ENCODE measurements at places on chromosomes 2 and 18.

- DNase-seq: no peak
Observed at GRCh38 chr2:68414876-68415275, 49.8 kb downstream of the PLEK start.

- no peak for DNase-seq
Observed at GRCh38 chr2:121832412-121833357, 77.2 kb downstream of the TSN start.

- DNase-seq: no peak
Observed at GRCh38 chr2:227207573-227207972, 43.1 kb downstream of the COL4A3 start.

GRCh38 chr2:174246944-174247381, 1.4 kb downstream of the OLA1 start:
- DNase-seq: no peak

GRCh38 chr2:20115902-20116301, 64.5 kb upstream of the LAPTM4A start:
- DNase-seq: no peak

- DNase-seq: no peak
Observed at GRCh38 chr2:181308766-181309515, 148.2 kb upstream of the ITGA4 start.

GRCh38 chr2:119487434-119488244, 36.6 kb downstream of the SCTR start:
- DNase-seq: no peak

DNA sequence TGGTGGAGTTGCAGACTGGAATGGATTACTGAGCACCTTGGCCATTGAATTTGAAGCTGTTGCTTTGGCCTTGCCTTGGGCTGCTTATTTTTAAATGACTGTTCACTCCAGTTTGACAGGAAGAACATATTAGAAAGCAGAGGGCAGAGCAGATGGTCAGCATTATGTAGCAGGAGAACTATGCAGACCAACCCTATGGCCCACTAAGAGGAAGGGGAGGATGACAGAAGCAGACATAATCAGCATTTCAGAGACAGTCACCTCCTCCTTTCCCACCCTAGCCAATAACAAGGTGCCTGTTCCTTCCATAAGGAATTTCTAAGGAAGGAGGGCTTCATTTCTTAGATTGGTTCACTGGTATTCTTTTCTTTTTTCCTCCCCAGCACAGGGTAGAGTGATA, 2.4 kb downstream of the CHRNA1 start:
- no peak for DNase-seq

- no peak for DNase-seq
Observed at GRCh38 chr18:8962192-8962779, 140.2 kb upstream of the NDUFV2 start.

DNA sequence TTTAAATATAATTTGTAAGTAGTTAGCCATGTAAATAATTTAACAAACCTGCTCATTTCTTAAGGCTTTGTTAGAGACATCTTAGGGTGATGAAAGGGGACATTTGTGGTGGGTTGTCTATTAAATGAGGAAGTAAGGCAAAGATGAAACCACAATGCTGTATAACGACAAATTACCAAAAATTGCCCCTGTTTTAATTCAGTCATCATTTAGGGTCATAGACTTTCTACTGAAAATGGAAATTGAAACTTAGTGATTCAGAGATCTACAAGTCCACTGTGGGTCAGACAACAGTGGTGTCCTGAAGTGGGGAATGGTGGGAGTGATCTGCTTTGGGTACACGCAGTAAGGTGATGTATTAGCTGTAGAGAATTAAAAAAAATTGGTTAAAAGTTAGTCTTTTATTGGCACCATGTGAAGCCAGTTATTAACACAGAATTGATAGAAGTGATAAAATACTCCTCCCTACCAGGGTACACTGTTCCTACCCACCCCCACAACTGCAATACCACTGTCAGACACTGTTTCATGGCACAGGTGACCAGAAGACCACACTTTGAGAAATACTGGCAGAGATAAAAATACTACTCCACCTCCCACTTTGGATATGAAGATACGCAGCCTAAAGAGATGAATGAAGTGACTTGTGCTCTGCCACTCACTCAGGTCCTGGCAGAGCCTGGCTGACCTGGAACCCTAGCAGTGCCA, 13.4 kb downstream of the CERS6 start:
- no peak for DNase-seq

GRCh38 chr2:173217116-173217840, 137.4 kb upstream of the CDCA7 start:
- no peak for DNase-seq

DNA sequence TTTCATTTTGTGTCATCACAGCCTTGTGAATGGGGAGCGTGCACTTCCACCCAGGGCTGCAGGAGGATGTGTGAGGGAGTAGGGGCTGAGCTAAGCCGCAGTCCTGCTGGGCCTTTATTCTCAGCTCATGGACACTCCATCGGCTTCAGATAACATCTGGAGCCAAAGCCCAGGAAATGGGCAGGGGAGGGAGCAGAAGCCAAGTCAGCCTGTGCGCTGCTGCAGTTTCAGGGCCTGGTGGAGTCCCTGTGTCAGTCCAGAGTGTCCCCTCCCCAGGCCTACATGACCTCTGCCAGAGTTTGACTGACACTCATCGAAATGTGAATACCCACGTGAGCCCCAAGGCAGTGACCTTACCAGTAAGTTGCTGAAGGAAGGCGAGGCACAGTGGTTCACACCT, 242.2 kb downstream of the LOXHD1 start:
- no peak for DNase-seq

GRCh38 chr2:42035241-42035640, 12.6 kb upstream of the PKDCC start:
- DNase-seq: no peak

DNA sequence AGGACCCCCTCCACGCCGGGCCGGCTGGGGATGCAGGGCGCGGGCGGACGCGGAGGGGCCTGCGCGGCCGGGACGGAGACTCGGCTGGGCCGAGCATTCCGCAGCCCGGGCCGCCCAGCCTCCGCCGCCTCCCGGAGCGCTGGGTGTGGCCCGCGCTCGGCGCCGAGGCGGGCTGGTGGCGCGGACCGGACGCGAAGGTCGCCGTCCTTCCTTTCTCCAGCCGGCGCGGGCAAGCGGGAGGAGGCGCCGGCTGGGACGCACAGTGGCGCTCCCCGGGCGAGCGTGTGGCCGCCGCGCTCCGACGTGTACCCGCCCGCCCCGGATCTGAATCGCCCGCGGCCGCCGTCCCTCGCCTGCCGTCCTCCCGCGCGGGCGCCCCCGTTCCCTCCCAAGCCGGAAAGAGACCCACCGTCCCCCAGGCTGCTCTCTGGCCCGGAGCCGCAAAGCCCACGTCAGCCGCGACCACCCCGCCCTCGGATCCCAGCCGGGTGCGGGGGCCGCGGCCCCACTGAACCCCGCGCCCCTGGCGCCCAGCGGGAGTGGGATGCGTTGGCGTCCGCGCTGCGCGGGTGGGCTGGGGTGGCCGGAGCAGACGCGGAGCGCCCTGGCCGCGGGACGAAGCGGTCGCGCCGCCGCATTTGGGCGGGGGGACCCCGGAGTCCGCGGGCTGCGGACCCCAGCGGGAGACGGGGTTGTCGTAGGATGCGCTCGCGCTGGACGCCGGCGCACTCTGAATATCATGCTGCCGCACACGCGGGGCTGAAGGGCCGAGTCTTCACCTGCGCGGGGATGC, 634 bp downstream of the SPATS2L start:
- DNase-seq: no peak

DNA sequence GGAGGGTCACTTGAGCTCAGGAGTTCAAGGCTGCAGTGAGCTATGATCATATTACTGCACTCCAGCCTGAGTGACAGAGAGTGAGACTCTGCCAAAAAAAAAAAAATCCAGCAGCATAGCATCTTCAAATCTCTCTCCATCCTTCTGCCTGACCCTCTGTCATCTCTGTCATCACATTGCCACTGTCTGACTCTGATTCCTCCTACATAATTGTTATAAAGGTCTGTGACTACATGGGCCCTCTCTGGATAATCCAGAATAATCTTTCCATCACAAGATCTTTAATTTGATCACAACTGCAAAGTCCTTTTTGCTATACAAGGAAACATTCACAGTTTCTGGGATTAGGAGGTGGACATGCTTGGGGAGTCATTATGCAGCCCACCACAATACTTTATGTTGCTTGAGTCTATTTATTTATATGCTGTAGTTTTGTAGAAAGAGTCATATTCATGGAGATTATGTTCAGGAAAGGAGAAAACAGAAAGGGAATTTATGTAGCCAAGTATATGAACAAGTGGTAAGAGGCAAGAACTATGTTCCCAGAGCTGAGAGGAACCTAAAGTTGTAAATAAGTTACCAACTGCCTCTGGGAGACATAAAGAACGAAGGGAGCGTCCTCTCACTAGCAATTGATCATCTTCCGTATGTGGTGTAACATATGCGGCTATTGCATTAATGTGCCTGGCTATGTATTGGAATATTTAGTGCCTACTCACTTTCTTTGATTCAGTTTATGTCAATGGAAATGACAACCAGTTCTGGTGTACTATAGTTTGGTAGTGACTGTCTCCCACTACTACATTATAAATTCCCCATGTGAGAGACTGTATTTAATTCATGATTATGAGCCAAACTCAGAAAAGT, 21.5 kb downstream of the RND3 start:
- DNase-seq: no peak

DNA sequence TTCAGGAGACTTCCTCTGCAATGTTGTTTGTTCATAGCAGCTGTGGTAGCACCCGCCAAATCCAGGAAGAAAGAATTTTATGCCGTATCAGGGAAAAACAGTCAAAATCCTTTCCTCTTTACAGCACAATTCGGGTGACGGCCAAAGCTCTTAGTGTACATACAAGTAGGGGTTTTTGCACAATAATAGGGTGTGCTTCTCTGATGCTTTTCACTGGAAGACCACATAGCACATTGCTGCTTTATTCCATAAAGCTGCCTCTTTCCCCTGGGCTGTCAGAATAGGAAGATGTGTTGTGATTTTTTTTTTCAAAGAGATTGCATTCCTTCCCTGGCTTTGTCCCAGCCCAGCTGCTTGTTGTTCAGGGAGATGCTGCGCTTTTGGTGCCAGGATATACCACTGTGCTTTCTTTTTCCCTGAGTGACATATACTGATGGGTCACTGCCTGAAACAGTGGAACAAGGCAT, 27.2 kb upstream of the LANCL1 start:
- no peak for DNase-seq

DNA sequence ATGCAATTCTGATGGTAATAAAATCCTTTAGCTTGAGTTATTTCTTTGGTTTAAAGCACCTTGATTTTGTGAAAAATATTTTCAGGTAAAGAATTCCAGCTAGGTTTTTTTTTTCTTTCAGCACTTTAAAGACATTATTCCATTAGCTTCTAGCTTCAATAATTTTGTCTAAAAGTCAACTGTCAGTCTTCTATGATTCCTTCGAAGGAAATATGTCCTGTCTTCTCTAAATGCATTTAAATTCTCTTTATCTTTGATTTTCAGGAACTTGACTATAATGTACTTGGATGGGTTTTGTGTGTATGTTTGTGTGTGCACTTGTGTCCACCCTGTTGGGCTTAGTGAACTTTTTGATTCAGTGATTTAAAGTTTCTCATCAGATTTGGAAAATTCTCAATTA, 4.7 kb downstream of the LONRF2 start:
- no peak for DNase-seq

- DNase-seq: no peak
Observed at GRCh38 chr2:201746551-201746950, 34.2 kb downstream of the ALS2 start.

DNA sequence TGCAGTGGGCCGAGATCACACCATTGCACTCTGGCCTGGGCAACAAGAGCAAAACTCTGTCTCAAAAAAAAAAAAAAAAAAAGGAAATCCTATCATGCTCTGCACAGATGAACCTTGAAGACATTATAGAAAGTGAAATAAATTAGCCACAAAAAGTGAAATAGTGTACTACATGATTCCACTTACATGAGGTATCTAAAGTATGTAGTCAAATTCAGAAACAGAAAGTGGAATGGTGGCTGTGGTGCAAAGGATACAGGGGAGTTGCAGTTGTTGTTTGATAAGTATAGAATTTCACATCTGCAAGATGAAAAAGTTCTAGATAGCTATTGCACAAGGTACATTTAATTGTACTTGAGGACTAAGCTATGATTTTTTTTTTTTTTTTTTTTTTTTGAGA, 5.2 kb downstream of the ZRANB3 start:
- no peak for DNase-seq

- DNase-seq: no peak
Observed at GRCh38 chr18:55346961-55347740, 240.8 kb downstream of the TCF4 start.

GRCh38 chr2:128732976-128733431, 414.3 kb upstream of the HS6ST1 start:
- no peak for DNase-seq

GRCh38 chr2:74851191-74851566, 17.3 kb downstream of the HK2 start:
- DNase-seq: no peak

- no peak for DNase-seq
Observed at GRCh38 chr2:221241072-221241471, 331.0 kb downstream of the EPHA4 start.

GRCh38 chr2:47662552-47662951, 120.4 kb upstream of the MSH6 start:
- DNase-seq: no peak

Data from stimulated activated CD8-positive, alpha-beta memory T cell treated with anti-CD3 and anti-CD28 coated beads, Interleukin-4, amount 100 ng/mL, for 1 hour (primary cell).